Endothelial cell (in vitro differentiated cells): ENCODE measurements at places on chromosomes 2 and 18. TPM values are rescaled to one million over a fixed set of nuclear protein-coding genes. Genes with fewer than 3 reads are reported as not detected.

The ANAPC1 gene
- total RNA-seq, result 44.3 TPM

The CHAC2 gene
- total RNA-seq, result 1.3 TPM

The APCDD1 gene
- total RNA-seq, result 3.1 TPM

The ALMS1 gene
- 21.5 TPM for total RNA-seq

The PAX3 gene
- 16.5 TPM for total RNA-seq

The MDH1B gene
- total RNA-seq, result 2.3 TPM

The GALNT1 gene
- 174 TPM for total RNA-seq

The GKN2 gene
- 0.36 TPM for total RNA-seq

The LAMA1 gene
- total RNA-seq, result 8.7 TPM

The MEMO1 gene
- total RNA-seq, result 59.6 TPM

The SIX3 gene
- total RNA-seq, result not detected

The SLC30A3 gene
- not detected for total RNA-seq

The ANO7 gene
- 16.1 TPM for total RNA-seq

The CKAP2L gene
- total RNA-seq, result 5.5 TPM

The CFLAR gene
- 241 TPM for total RNA-seq

The TPGS2 gene
- 138 TPM for total RNA-seq

The REG3A gene
- not detected for total RNA-seq

The C2orf92 gene
- 15.1 TPM for total RNA-seq

The ASIC4 gene
- 1.6 TPM for total RNA-seq

The NTSR2 gene
- total RNA-seq, result not detected

The CYS1 gene
- total RNA-seq, result 7.3 TPM

The CRYGC gene
- not detected for total RNA-seq

The POTEJ gene
- not detected for total RNA-seq

The CBLN2 gene
- not detected for total RNA-seq

The DNAJC5G gene
- not detected for total RNA-seq
